Psoas muscle (tissue), 8 donors: ENCODE measurements at places on chromosomes 7 and 10. TPM values are rescaled to one million over a fixed set of nuclear protein-coding genes. Genes with fewer than 3 reads are reported as not detected.

HERPUD2 gene
- total RNA-seq = 14.4 TPM

- DNase-seq = peak; percentile 27
Measured at GRCh38 chr7:27161214-27161720, 4.1 kb downstream of the HOXA9 start.

ELMO1 gene
- total RNA-seq = 7.2 TPM

DNA sequence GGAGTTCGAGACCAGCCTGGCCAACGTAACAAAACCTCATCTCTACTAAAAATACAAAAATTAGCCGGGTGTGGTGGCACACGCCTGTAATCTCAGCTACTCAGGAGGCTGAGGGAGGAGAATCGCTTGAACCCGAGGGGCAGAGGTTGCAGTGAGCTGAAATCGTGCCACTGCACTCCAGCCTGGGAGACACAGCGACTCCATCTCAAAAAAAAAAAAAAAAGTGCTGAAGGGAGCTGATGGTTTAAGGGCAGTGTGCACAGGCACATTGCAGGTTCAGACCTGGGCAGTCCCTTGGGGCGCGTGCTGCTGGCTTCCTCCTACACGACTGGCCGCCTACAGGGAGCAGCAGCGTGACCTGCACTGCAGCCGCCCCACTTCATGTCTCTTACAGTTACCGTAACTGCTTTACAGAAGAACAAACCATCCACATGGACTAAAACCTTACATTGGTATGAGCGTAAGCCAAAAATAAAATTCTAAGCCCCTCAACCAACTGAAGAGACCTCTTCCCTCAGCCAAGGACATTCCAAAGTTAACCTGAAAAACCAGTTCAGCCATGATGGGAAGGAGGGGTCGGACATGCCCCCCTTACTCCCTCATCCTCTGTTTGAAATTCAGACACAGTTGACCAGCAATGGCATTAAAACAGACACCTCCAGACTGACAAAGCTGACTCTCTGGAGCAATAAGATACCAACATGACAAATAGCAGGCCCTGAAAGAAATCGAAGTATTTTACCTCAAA lies 262.2 kb downstream of the ZMYND11 start:
- no peak for DNase-seq

DNA sequence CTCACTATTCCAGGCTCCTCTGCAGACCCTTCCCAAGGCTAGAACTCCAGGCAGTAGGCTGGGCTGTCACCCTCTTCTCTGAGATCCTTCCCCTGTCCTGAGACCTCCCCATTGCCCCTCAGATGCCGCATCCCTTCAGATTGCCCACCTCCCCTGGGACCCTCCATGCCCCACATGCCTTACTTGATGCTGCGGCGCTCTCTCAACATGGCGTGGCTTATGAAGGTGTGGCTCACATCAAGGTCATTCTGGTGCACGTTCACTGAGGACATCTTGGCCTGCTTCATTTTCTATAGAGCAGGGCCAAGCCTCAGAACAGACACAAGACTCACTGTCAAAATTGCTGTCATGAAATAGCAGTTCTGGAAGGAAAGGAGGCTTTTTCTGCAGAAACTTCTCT lies 34.7 kb upstream of the ZNF716 start:
- no peak for DNase-seq

SLC26A5 gene
- total RNA-seq = not detected

SPDYE2 gene
- not detected for total RNA-seq

- DNase-seq = no peak
Measured at GRCh38 chr10:106780632-106781031, 383.9 kb downstream of the SORCS1 start.

- DNase-seq = no peak
Measured at GRCh38 chr7:17557251-17557671, 258.8 kb downstream of the AHR start.

DNA sequence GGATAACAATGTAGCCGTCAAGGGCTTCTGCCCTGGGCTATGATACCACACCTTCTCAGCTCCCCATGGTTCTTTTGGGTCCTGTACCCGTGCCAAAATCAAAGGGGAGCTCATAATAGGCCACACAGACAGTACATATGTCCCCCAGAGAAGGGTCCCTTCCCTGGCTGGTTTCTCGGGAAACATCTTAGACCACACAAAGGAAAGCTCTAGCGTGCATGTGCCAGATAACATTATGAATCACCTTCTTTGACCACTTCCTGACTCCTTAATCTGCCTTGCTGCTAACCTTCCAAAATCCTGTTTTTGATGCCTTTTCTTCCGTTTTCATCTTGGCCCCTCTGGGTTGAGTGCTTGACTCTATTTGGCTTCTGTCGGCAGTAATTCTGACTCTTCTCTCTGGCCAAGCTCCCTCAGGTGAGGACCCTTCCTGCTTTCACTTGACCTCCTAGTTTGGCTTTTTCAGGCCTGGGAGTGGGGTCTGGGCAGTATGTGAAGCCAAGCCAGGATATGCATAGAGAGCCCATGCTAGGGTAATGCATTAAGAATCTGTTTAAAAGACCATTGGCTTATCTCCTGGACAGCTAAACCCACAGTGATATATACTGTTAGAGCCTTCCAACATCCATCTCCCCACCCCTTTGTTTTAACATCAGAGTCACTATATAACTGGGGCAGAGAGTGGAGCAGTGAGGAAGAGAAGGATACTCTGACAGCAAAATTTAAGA lies 84.8 kb downstream of the ANLN start:
- DNase-seq = no peak

DNA sequence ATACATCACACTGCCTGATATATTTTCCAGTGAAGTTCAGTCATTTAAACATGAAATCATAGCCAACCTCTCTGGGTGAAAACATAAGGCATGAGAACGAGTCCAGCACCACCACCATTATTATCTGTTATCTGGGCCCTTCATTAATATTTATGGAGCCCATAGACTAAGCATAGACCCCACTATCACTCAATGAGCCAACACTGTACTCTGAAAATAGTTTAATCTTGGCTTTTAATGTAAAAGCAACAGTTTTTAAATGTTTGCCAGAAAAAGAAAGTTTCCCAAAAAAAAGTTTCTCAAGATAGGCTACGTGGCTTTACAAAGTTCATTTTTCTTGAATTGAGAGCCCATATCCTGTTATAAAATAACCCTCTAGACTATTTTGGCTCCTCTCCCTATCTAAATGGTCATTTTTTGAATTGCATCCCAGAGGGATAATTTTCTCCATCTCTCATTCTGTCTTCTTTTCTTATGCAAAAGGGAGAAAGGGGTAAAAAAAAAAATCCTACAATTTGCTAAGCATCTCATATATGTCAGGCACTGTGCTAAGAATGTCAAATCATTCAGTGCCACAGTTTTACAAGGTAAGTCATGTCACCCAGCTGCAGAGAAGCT lies 66.1 kb downstream of the FZD1 start:
- no peak for DNase-seq

- peak; percentile 50 for DNase-seq
Measured at GRCh38 chr7:101913247-101913721, 95.9 kb downstream of the CUX1 start.

FAM25G gene
- total RNA-seq = not detected

DNA sequence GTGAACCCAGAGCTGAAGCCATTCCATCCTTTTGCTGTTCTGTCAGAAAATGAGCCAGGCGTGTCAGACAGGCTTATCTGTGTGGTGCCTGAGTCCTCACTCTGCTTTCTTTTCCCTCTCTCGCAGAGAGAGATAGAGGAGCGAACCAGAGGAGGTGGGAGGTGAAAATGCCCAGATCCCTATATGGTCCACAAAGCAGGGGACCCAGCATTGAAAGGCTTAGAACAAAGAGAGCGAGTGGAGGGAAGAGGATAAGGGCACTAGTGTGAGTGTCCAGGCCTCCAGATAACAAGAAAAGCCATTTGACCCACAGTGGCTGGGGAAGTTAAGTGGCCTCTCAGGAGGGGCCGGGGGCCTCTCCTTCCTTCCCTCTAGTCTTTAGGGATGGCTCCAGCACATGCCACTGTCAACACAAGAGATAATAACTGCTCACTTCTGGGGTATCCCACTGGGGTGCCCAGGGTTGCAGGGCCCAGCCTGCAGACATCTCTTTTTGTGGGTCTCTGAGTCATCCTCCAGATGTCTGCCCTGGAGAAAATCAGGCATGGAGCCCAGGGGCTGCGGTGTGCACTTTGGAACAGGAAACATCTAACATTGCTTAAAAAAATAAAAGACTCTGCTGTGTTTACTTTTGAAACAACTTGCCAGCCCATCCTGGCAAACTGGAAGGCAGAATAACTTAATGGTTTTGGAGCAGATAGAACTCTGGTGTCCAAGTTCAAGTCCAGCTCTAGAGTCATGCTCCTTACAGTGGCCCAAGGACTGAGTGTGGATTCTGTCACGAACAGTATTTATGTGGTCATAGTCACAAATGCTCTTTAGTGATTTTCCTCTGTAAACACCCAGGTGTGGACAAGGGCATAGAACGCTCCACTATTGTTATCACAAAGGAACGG lies 189.5 kb downstream of the CXCL12 start:
- DNase-seq = peak; percentile 74

HABP2 gene
- not detected for total RNA-seq

DNA sequence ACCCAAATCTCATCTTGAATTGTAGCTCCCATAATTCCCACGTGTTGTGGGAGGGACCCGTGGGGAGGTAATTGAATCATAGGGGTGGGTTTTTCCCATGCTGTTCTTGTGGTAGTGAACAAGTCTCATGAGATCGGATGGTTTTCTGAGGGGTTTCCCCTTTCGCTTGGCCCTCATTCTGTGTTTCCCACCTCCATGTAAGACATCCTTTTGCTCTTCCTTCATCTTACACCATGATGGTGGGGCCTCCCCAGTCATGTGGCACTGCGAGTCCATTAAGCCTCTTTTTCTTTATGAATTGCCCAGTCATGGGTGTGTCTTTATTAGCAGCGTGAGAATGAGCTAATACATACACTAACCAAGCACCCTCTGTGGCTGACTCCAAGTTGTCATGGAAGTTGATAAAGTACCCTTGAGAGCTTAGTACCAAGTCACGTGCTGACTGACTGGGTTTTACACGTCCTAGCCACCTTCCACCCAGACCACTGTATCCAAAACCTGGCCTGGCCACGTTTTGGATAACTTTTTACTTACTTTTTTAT lies 614.4 kb downstream of the SDK1 start:
- no peak for DNase-seq

DNA sequence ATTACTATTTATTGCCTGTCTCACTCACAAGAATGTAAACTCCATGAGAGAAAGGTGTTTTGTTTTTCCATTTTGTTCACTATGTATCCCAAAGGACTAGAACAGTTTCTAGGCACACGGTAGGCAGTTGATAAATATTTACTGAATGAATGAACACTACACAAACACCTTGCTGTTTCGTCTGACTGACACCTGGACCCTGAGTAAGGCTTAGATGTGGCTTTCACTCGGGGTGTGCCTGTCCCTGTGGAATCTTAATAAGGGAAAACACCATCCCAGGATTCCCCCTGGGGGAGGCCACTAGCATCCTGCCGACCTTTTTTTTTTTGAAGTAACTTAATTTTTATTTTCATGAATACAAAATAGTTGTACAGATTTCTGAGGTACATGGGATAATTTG lies 66.6 kb upstream of the STEAP1B start:
- no peak for DNase-seq

GRCh38 chr7:104962781-104963180 lies 51.2 kb upstream of the KMT2E start:
- DNase-seq = no peak

GRCh38 chr10:12432402-12433189 lies 83.2 kb downstream of the CAMK1D start:
- no peak for DNase-seq

DNA sequence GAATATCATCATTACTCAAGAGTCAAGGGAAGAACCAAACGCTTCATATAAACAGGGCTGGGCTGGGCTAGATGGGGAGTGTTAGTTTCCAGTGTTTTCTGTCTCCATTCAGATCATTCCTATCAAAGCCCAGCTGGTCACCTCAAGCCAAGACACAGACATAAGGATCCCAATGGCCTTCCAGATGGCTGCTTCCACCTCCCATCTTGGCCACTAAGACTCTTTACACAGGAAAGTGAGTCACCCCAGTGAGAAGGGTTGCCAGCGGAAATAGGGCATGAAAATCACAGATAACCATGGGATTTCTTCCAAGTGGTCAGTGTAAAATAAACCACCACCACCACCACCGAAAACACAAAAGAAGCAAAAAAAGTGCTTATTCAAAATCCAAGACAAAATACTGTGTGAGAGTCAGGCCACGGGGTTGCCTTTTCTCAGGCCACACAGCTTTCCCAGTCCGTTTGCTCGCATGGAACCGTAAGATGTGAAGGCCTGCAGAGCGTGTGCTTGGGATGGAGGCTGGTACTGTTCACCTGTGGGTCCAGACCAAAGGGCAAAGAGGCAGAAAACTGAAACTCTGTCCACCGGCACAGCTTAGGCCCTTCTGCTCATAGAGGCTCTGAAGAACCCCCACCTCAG lies 5.6 kb downstream of the PRSS2 start:
- no peak for DNase-seq

DNA sequence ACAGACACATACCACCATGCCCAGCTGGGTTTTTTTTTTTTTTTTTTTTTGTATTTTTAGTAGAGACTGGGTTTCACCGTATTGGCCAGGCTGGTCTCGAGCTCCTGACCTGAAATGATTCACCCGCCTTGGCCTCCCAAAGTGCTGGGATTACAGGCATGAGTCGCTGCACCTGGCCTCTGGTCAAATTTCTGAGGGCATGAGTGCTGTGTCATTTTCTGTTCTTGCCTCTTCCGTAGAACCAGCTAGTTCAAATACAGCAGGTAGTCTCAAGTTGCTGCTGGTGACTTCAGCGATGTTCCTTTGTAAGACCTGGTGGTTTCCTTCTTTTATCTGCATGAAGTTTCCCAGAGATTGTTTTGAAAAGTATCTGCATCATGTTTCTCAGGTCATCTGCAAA lies 134.8 kb upstream of the SHH start:
- no peak for DNase-seq
